ENCODE measurements at places on chromosomes 3 and 15. TPM values are rescaled to one million over a fixed set of nuclear protein-coding genes. Genes with fewer than 3 reads are reported as not detected.

GRCh38 chr3:169034401-169034800, 629.1 kb downstream of the MECOM start:
- no peak for DNase-seq

DNA sequence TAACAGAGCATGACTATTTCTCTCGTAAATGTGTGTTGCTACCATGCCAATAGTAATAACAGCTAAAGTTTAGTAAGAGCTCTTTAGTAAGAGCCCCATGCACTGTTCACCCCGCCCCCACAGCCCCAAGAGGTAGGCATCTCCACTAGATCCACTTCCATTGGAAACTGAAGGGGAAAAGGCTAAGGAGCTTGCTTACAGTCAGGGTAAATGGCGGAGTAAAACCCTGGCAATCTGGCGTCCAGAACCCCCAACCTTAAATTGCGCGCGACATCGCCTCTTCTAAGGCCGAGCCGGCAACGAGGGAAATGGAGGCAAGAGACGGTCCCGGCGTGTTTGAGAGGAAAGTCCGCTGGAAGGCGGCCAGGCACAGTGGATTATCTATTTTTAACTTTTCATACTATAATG, 654 bp upstream of the C3orf38 start:
- no peak for DNase-seq

DNA sequence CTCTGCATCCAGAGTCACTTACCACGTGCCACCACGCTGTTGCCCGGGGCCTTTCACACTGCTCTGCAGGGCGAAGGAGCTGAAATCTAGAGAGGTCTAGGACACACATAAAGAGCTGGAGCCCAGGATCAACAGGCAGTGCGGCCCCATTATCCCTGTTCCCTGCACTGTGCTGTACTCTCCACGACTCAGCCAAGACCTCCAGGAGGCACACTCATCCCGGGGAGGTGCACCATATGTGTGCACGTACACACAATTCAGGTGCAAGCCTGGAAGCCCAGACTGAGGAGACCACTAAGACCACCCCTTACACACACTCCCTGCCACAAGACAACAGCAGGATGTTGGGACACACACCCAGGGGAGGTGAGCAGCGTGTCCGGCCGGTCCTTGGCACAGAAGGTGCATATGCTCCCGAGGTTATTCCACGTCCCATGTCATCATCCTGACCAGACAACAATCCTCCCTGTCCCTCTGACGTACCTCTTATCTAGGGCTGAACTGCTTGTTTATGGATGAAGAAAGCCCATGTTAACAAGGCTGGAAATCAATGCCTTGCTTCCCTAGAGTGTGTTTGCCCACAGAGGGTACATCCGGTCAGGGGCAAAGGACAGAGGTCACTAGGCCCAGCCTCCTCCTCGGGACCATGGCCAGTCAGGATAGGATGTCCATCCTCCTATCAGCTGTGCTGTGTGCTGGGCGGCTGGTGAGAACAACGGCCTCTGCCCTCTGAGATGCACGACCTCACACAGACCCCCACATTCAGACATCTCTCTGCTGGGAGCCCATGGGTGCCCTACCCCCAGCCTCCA, 16.1 kb downstream of the KLF15 start:
- DNase-seq = peak; percentile 94

DNA sequence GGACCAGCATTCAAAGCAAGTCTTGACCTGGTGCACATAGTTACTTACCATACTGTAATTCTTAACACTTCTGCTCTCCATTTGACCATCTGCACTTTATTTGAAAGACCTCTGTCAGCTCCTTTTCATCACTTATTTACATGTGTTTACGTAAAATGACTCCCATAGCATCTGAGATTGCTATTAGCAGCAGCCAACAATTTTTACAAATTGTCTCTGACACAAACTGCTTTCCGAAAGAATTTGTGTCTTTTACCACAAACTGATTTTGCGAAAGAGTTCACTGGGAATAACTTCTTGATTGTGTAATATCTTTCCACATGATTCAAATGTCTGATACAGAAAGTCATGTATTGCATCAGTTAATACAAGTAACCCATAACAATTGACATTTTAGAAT, 144.1 kb upstream of the PEX5L start:
- no peak for DNase-seq

DNA sequence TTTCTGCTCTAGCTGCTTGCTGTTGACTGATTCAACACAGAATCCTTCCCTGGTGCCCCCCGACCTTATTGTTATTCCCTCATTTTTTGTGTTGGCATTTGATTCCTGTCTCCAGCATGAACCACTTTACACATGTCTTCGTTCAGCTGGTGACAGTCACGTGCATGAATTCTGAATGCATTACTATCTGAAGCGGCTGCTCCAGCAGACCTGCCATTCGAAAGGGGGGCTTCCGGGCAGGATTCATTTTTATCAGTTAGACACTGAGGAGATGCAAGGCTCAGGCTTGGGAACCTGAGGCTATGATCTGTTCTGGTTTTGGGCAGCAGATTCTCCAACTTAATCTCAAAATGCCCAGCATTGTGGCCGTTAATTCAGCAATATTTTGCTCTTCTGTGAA, 336.2 kb downstream of the EPHB1 start:
- no peak for DNase-seq

GRCh38 chr3:73203633-73204032, 142.2 kb downstream of the EBLN2 start:
- no peak for DNase-seq

GRCh38 chr3:139202226-139202958, 141.4 kb upstream of the MRPS22 start:
- DNase-seq = no peak

DNA sequence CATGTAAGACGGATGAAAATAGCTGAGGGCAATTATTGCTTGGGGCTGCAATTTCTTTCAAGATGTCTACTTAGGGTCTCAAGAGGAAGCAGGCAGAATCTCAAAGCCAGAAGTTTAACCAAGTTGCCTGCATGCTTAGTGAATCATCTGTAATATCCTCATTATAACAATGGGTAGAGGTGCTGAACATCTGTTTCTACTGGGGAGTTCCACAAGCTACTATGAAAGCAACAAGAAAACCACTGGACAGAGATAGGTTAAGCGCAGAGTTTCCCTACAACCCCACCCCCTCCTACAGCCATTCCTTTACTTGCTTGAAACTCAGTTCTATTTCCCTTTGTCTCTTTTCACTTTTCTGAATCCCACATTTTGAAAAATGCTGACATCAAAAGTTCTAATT, 759.4 kb upstream of the GBE1 start:
- DNase-seq = no peak

- peak; percentile 57 for DNase-seq
Observed at GRCh38 chr3:124597979-124598378, 132.3 kb upstream of the UMPS start.

DNA sequence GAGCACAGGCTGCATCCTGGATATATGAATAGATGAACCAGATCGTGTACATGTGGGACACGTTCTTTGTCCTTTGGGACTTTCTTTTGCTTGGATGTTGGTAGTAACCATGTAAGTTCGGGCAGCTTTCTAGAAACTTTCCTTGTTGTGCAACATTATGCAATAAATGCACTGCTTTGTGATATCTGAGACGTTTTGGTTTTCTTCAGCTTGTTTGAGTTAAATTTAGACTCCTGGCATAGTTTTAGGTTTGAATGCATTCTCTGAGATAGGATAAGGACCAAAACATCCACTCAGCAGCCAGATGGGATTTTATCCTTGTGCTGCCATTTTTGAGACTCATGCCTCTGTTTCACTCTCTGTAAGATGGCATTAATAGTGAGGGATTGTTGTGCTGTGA, 158.9 kb downstream of the IGF1R start:
- no peak for DNase-seq

- DNase-seq = no peak
Observed at GRCh38 chr3:143421556-143421955, 302.0 kb downstream of the CHST2 start.

DNA sequence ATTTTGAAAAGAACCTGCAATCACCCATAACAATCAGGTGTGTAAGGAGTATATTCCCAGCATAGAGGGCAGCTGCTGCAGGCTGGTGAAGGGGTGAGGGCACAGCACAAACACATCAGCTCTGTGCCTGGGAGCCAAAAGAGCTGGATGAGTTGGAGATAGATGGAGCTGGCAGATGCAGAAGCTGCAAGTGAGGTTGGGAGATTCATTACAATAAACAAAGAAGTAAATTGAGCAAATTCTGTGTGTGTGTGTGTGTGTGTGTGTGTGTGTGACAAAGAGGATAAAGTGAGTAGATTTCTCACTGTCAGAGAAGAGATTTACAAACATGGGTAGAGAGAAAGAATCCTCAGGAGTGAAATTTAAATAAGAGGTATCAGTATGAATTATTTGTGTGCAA, 994.7 kb downstream of the EPHA3 start:
- no peak for DNase-seq

- no peak for DNase-seq
Observed at GRCh38 chr3:34364335-34364734, 565.9 kb downstream of the PDCD6IP start.

GRCh38 chr3:183487016-183487415, 58.6 kb upstream of the MCF2L2 start:
- DNase-seq = peak; percentile 6

DNA sequence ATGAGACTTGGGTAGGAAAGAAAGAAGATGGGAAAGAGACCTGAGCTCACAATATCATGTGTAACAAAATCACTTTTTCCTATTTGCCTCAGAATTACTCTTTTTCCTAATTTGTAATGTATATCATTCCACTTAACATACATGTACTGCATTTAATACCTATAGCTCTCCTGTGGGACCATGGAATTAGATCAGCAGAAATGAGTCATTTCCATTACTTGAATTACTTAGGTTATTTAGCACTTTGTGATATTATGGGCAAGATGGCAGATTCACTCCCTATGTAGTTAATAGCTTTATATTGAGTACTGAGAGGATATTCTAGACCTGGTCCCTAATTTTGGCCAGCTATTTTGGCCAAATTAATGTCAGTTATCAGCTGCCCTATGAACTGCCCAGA, 70.5 kb downstream of the ZNF609 start:
- DNase-seq = no peak

- DNase-seq = no peak
Observed at GRCh38 chr15:43505738-43506137, 11.7 kb upstream of the MAP1A start.

- DNase-seq = no peak
Observed at GRCh38 chr3:81788044-81788443, 26.6 kb upstream of the GBE1 start.

DNA sequence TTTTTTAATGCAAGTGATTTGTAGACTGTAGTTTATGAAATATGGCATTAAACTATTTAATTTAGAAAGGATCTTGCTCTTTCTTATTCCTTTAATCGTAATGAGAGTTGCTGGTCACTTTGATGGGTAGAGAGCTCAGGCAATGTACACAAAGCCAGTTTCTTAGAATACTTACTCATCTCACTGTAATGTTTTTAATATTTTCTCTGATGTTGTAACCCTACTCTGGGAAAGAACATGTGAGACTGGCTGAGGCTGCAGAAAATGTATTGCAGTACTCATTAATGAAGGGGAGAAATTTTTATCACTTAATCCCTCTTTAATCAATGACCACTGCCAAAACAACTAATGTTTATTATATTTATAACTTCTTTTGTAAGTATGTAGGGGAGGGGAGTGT, 479.4 kb upstream of the KCNMB2 start:
- no peak for DNase-seq

DNA sequence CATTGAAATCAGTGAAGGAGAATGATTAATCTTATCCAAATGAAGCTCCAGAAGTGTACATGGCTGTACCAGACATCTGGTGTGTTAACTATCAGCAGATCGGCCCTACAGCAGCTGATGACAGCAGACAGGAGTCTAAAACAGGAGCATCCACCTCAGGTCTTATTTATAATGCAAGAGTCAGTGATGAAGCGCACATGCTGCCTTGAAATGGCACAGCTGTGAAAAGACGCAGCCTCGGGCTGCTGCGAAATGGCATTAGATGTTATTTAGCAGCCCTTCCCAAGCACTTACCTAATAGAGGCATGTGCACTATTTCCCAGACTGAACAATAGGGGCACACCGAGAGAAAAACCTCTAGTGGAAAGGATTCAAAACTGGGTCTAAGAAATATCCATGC, 472.3 kb upstream of the CBLB start:
- no peak for DNase-seq

GRCh38 chr15:59329570-59330350, 42.9 kb downstream of the MYO1E start:
- DNase-seq = no peak

GRCh38 chr3:21390856-21391255, 360.2 kb downstream of the ZNF385D start:
- no peak for DNase-seq

GRCh38 chr3:22933051-22933840, 269.9 kb upstream of the UBE2E2 start:
- no peak for DNase-seq

GRCh38 chr15:40471105-40471807, 472 bp downstream of the CHST14 start:
- peak; percentile 50 for DNase-seq

DNA sequence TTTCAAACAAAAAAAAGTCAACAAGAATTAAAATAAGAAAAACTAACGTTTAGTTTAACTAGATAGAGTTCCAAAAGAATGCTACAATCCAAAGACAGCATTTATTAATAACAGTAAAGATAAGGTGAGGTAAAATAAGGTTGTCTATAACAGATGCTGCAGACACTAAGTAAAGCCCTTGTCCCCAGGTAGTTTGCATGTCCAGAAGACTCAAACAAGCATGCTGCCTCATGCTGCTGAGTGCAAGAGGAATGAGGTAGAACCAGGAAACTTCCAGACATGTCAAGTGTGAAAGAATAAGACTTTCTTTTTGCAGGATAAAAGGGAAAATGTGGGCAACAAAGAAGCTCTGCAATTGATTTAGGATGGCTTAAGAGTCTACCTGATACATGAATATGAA, 439.2 kb downstream of the PLOD2 start:
- DNase-seq = no peak

TRPM1 gene
- total RNA-seq = 0.10 TPM

LNP1 gene
- total RNA-seq = 2.1 TPM

MEGF11 gene
- total RNA-seq = not detected

FAM240A gene
- total RNA-seq = not detected

GABRG3 gene
- 0.03 TPM for total RNA-seq

MOBP gene
- not detected for total RNA-seq

ZNF660 gene
- total RNA-seq = 0.30 TPM

TPRA1 gene
- total RNA-seq = 25.1 TPM

C3orf33 gene
- 0.70 TPM for total RNA-seq

MYO5C gene
- 6.3 TPM for total RNA-seq

PPARG gene
- 7.4 TPM for total RNA-seq
